ENCODE measurements at places on chromosomes 7 and 10.

DNA sequence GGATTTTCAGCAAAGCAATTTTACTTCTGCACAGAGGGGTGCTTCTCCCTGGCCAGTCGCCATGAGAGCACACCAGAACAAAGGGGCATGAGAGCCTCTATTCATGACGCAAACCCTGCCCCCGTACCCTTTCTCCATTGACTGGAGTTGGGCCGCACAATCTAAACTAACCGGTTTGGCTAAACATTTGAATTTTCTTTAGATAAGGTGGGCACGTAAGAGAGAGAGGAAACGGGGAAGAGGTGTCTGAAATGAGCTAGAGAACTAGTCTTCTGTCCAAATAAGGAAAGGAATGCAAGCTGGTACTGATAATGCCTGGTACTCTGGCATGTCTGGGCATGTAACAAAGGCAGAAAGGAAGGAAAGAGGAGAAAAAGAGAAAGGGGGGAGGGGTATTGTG is 13.2 kb upstream of the SCIN start:
- no peak for DNase-seq

DNA sequence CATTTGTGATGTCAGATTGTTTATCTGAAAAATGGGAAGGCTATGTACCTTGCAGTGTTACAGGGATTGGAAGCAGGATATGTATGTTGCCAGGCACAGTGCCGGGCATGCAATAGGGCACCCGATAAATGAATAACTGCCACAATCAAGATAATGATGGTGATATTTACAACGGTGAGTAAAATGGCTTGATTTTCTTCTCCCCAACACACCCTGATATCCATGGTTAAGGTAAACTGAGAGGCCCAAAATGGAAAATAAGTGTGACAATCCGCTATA is 108.3 kb downstream of the CYP26A1 start:
- no peak for DNase-seq

DNA sequence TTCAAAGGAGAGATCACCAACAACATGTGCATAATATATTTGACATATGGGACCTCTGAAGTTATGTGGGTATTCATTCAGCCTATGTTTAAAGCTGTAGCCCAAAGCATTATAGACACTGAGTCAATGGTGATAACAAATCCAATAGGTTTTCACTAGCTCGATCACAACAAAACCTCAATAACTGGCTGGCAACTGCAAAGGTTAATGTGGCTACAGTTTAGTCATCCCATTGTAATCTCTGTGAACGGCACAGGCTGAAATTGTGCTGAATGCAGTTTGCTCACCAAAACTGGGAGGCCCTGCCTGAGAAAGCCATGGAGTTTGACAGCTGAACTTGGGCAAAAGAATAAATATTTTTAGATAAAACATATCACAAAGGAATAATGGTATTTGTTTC is 152.4 kb upstream of the ADO start:
- no peak for DNase-seq

DNA sequence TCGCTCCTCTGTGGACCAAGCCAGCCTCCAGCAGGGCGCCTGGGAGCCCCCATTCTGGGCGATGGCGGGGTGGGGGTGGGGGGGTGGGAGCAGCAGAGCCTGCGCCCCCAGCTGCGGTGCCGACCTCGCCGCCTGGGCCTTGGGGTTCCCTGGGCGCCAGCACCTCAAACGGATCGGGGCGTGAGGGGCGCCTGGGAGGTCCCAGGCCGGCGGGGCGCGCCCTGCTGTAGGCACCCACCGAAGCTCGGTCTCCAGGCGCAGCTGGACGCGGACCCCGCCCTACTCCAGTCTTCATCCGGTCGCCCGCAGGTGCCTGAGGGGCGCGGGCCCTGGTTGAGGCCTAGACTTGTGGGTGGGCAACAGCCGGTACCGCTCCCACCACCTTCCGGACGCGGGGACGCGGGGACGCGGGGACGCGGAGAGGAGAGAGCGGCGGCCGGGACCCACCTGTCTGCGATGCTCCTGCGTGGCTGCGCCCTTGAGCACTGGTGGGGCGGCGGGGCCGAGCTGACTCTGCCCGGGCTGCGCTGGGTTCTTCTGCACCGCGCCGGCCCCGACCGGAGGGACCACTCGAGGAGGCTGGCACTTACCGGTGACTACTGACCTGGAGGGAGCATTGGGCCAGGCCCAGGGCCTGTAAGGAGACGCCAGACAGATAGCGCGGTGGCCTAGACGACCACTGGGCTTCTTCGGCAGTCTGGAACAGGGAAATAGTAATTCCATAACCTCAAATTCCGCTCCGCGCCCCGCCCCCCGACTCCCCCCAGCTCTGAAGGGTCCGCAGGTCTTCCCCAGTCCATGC is 5.5 kb upstream of the KCP start:
- no peak for DNase-seq

- DNase-seq = no peak
Measured at GRCh38 chr10:1467334-1468076, 269.8 kb downstream of the ADARB2 start.

DNA sequence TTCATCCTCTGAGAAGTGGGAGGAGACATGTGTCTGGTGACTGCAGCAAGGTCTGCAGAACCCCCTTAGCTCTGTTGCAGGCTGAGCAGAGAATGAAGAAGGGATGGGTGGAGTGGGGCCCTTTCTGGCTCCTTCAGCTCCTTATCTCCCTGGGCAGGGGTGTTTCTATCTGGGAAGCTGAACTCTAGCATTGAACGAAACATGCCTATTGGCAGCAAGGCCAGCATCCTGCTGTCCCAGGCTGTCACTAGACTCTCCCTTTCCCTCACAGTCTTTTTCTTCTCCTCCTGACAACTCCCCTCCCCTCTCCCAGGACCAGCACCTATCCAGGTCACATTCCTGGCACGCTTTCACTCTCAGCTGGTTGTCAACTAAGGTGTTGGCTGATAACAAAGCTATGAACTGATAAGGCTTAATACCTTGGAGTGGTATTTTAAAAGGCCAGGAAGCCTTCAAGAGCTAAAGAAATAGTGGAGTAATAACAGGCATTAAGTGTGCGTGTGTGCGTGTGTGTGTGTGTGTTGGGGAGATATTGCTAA is 128.8 kb upstream of the FZD8 start:
- no peak for DNase-seq

Data from activated CD4-positive, alpha-beta T cell treated with anti-CD3 and anti-CD28 coated beads for 24 hours (primary cell).